CD4-positive, alpha-beta T cell treated with Interleukin-15 for 1 hour (primary cell): ENCODE measurements at places on chromosomes 7 and 10.

GRCh38 chr10:127154831-127155620 is 41.4 kb downstream of the INSYN2A start:
- no peak for DNase-seq

DNA sequence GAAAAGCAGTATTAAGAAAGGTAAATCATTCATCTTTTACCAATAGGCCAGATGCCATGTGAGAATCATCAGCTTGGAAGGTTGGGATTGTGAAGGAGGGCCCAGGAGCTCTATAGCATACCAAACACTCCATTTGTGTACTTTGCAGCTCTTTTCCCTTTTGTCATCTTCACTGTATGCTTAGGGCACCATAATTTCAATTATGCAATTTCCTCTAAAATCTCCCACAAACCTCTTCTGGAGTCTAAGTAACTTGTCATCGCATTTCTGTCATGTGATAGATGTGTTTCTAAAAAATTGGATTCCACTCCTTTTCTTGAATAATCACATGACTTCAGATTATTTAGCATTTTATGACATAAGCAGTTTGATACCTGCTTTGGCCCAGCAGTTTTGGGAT is 17.9 kb downstream of the RPP30 start:
- DNase-seq: no peak

- DNase-seq: no peak
Measured at GRCh38 chr10:116984202-116984990, 20.6 kb downstream of the SHTN1 start.

DNA sequence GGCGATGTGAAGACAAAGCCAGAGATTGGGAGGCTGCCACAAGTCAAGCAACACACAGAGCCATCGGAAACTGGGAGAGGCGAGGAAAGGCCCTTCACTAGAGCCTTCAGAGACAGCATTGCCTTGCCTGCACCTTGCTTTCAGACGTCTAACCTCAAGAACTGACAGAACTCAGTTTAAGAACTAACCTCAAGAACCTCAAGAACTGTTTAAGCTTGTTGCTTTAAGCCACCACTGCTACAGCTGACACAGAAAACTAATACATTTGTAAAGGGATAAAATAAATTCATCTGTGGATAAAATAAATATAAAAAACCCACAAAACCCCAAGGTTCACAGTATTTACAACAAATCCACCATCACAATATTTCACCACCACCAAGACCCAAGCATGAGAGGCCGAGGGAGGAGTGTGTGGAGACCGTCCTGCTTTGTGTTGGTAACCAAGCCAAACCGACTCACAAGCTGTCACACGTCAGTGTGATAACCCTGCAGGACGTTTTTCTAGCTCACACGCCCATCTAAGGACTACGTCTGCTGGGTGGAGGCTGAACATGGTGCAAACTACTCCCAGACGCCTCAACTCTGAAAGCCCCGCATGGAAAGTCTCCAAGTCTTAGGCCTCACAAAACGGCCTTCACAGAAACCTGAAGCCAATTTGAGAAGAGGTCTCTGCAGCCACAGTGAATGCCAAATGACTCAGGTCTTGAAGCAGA is 116.8 kb downstream of the ABLIM1 start:
- DNase-seq: peak; percentile 86

DNA sequence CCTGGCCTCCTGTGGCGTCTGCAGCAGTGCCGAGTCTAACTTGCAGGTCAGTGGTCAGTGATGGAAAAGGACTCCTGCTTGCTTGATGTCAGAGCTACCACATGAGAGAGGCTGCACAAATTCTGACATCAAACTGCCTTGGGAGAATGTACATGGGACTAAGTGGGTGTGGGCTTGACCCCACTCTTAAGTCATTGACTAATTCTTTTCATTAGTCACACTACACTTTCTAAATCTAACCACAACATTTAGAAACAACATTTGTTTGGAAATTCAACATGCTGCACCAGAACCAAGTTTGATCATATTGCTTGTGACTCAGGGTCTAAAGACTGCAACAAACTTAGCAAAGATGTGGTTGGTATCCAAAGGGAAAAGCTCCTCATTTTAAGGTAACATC is 24.4 kb upstream of the CDC14C start:
- DNase-seq: no peak
